ENCODE measurements at places on chromosomes 4 and X.

- DNase-seq: no peak
Measured at GRCh38 chr4:77052352-77052751, 23.4 kb downstream of the CCNI start.

- no peak for DNase-seq
Measured at GRCh38 chrX:147478899-147479298, 432.8 kb upstream of the FMR1 start.

- no peak for DNase-seq
Measured at GRCh38 chr4:109419679-109420078, 13.9 kb upstream of the SEC24B start.

- no peak for DNase-seq
Measured at GRCh38 chr4:38577462-38577861, 86.5 kb upstream of the KLF3 start.

DNA sequence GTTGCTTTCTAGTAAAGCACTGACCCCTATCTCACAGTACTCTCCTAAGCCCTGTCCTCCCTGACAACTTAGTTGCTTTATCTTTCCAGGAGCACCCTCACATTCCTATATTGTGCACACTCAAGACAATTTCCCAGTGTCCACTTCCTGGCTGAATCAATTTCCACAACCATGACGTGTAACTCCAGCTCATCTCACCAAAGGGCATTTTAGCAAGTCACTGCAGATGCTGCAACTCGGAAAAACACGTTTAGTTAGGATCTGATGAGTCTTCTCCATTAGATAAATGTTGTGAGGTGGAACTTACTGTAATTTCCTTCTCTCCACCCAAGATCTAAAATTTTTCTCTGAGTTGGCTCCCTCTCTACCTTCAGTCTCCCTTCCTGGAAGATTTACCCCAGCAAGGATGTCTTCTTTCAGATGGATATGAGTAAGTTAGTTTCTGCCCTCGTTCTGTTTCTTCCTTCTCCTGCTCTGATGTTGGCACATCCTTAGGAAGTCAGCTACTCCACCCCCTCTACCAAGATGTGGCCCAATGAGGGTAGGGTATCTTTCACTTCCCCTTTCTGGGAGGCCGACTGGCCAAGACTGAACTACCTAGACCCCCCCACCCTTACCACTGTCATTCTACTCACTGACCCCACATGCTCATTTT is 28.8 kb upstream of the IL13RA1 start:
- DNase-seq: no peak

GRCh38 chr4:139606579-139607501 is 50.8 kb upstream of the SETD7 start:
- peak; percentile 8 for DNase-seq

- no peak for DNase-seq
Measured at GRCh38 chrX:53622431-53622830, 64.1 kb downstream of the HUWE1 start.

- DNase-seq: no peak
Measured at GRCh38 chr4:38178392-38178995, 218.3 kb downstream of the PTTG2 start.

All from NCI-H1436 treated with DMSO at 0.1 percent for 48 hours (cell line).